ENCODE measurements at places on chromosomes 4 and X.

DNA sequence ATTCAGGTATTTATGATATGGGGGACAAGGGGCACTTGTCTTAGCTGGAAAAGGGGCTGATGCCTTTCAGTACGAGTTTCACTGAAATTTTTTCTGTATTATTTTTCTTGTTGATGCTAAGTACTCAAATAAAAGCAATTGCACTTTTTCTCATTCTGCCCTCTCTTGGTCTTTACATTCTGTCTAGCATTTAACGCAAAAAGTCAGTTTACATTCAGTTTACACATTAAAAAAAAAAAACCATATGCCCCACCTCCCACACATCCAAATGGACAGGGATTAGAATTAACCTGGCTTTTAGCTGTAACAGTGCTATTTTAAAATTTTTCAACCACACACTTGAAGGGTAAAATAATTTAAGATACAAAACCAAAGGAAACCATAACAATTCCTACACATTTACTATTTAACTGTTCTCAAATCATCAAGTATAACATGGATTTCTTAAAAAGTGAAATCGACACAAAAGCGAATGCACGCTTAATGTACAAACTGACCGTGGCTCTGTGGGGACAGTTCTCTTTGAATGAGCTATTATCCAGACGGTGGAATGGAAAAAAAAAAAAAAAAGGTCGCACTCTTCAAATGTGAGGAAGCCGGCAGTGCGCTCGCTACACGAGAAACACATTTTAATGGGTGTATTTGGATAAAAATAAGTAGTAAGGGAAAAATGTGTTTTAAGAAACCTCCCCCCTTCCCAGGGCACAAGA lies 1.4 kb downstream of the AMMECR1 start:
- DNase-seq = no peak

GRCh38 chr4:7336732-7337131 lies 98.0 kb downstream of the PSAPL1 start:
- no peak for DNase-seq

DNA sequence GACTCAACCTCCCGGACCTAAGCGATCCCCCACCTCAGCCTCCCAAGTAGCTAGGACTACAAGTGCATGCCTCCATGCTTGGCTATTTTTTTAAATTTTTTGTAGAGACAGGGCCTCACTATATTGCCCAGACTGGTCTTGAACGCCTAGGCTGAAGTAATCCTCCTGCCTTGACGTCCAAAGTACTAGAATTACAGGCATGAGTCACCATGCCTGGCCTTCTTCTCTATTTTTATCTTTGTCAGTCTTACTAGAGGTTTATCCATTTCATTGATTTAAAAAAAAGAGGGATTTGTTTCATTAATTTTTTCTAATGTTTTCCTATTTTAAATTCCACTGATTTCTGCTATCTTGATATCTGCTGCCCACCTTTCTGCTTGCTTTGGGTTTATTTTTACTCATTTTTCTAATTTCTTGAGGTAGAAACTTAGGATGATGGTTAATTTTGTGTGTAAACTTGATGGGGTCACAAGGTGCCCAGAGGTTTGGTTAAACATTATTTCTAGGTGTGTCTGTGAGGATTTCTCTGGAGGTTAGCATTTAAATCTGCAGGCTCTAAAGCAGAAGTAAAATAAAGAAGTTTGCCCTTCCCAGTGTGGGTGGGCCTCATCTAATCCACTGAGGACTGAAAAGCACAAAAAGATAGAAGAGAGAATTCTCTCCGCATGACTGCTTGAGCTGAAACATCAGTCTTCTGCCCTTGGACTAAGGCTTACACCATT lies 116.2 kb upstream of the DCLK2 start:
- no peak for DNase-seq

DNA sequence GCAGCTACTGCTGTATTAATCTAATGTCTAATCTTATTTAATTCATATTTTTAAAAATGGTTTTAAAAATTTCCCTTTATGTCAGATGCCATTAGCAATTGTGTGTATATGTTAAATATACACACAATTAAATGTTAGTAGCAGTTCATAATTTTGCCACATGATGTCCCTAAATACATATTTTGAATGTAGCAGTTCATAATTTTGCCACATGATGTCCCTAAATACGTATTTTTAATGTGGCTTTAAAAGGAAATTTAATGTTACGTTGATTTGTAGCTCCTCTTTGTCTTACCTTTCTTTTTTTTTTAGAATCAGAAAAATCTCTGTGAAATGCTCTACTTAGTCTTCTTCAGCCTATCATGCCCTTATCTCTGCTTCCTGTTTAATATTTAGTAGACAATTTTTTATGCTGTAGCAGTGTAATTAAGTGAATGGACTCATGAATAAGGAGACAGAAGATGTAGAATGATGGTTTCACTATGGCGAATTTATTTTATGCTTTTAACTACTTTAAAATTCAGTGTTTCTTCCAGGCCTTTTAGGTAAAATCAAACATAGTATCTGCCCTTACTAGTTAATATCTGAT lies 26.1 kb downstream of the RBM46 start:
- DNase-seq = no peak

- no peak for DNase-seq
Measured at GRCh38 chr4:60345392-60345791, 854.7 kb upstream of the ADGRL3 start.

DNA sequence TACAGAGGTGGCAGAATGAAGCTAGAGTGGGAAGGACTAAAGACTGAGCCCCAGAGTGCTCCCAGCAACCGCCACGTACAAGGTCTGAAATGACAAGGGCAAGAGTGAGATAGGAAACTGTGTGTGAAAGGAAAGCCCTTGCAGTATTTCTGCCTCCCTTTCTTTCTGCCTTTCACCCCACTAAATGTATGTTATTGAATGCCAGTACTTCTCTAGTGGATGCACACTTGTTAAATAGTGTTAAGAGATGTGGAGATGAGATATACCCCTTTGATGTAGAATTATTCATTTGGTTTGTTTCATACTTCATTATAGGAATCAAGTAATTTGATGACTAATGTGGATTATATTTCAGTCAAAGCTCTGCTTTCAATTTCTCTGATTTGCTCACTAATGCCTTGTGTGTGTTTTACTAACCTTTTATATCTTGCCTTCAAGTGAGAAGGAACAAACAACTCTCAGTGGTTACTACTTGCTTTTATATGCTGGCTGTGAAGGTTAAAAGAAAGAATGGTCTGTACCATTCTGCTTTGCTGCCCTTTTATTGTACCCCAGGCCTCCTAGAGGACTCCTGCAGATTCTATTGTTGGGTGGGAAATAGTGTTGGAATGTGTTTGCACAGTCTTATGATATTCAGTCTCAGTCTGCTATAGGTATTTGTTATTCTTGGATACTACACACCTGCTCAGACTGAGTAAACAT lies 8.0 kb upstream of the ANXA3 start:
- no peak for DNase-seq

DNA sequence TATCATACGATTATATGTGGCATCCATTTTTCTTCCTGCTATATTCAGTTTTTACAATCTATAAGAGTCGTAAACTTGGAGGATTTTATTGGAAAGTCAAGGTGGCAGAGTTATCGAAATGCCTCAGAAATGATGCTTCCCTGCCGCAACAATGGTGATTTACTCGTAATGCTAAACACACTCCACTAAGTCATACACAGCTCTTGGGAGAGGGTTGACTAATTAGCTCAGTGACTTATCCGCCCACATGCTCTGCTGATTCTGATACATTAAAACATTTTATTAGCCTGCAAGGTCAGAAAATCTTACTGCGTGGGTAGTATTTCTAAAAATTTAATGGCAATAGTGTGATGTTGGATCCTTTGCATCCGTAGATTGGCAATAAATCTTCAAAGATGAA lies 420.1 kb downstream of the ARAP2 start:
- DNase-seq = no peak

DNA sequence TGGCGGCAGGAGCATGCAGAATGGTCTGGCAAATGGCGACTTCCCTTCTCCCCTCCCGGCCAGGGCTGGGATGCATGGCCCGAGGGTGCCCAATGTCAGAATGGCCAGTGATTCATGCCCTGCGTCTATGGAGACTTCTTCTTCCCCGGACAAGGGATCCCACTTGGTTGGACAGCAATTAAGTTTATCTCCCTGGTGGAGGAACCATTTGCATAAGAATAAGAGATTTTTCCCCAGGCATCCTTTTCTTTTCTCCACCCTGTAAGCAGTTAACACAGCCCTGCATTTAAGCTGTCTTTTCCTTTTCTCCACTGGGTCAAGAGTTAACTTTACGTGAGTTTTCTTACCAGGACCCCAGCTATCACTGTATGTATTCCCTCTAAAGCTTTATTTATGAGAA lies 856.6 kb downstream of the GLUD2 start:
- DNase-seq = no peak

DNA sequence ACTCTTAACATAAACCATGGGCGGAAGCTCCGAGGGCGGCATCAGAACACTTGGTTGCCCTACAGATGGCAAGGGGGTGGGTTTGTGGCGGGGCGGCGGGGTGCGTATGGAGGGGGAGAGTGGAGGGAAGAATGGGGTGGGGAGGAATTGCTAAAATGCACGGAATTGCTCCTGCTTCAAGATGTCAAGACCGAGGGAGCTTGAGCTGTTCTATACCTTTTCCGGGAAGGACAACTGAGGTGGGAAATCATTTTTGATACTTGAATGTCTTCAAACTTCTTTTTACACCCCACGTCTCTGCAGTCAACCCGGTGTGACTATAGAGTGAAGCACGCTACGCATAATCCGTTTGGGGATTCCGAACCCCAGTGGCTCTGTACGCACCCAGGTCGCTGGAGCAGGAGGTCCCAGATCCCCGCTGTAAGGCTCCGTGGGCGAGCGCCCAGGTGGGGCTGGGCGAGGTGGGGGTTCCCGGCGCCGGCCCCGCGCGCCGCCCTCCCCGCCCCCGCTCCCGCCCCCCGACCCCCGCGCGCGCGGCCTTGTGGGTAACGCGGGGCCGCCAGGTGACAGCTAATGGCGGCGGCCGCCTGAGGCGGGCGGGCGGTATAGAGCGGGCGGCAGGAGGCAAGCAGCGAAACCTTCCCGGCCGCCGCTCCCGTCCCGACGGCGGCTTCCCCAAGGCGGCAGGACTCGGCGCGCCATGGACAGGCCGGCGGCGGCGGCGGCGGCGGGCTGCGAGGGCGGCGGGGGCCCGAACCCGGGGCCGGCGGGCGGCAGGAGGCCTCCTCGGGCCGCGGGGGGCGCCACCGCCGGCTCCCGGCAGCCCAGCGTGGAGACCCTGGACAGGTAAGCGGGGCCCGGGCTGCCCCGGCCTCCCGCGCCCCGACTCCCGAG lies at the start of gene MTMR1:
Gene MTMR1, plus strand, starts transcription at position 566 of the 894 bp plus-strand sequence. Its CDS starts 135 bp downstream, at position 701.
- no peak for DNase-seq

DNA sequence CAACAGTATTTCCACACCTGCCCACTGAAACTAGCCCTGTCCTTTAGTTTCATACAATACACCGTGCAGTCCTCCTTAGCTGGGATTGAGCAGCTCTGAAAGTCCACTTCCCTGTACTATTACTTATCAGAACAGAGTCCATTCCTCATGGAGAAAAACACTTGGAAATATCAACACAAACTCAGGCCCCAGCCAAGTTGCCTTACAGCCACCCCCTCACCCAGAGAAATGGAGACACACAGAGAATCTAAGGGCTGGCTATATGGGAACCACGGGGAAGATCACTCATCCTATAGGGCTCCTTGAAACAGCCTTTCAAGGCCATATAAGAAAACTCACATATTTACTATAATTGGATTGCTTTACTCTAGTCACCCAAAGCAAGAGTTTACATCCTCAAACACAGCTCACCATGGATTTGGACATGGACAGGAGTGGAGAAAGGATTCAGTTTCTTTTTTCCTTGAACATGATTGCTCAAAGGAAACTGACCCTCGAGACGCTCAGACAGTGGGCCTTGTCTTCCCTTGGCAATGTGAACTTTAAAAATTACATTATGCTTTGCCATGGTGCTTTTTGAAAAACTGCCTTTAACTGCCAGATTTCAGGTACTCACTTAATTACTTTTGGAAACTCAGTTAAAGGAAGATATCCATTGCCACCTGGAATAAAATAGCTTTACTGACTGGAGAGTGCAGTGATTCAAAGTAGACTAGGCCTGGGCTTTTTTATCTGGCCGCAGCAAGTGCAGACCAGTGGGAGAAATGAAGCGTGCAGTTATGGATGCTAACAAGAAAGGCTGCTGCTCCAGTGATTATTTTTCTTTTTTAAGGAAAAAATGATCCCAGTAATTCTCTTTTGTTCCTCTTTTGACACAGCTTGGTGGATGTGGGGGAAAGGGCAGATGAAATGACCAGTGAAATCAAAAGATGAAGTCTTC lies 1.6 kb downstream of the SCARB2 start:
- no peak for DNase-seq

DNA sequence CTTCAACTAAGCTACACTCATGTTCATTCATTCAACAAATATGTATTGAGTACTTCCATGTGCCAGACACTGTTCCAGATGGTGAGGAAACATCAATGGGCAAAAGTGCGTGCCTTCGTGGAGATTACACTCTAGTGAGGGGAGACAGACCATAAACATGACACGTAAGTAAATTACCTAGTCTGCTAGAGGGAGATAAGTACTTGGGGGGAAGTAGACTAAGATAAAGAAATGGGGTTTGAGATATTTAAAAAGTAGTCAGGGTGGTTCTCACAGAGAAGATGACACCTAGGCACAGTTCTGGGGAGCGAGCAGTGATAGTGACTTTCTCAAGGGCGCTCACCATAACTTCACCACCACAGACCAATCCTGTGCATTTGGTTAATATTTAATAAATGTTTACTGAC lies 11.7 kb downstream of the JCHAIN start:
- no peak for DNase-seq

DNA sequence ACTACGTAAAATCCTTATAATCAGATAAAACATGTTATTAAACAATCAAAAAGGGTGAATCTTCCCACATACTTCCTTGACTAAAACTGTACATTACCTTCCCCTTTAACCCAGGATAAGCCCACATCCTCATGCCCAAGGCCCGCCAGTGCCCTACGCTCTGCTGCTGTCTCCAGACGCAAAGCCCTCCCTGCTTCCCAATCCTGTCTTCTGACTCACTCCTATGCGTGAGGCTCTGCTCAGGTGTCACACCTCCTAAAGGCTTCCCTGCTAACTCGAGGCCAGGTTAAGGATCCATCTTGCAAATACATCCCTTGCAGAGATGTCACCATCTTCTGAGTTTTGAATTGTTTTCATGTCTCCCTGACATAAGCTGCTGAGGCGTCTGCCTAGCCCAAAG lies 61.6 kb downstream of the STX18 start:
- no peak for DNase-seq

GRCh38 chrX:68834371-68835103 lies 5.7 kb downstream of the EFNB1 start:
- no peak for DNase-seq

- DNase-seq = no peak
Measured at GRCh38 chrX:111784667-111785066, 91.3 kb upstream of the TRPC5OS start.

DNA sequence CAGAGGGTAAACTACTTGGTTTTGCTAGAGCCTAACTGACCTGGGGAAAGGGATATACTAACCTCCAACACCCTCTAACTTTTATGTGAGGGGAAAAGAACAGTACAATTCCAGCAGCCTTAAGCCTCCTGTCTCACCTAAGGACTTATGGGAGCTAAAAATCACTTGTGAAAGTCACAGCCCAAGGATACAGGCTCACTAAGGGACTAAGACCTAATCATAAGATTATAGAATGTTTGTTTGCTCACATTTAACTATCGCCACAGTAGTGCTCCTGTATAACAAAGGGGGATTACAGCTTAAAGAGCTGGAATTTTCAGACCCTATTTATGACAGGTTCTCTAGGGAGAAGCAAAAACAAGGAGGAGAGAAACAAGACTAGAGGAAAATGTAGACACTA lies 548.7 kb downstream of the DACH2 start:
- DNase-seq = no peak
